ENCODE measurements at places on chromosomes 3 and 15. TPM values are rescaled to one million over a fixed set of nuclear protein-coding genes. Genes with fewer than 3 reads are reported as not detected.

Gene VEPH1
- 0.26 TPM for total RNA-seq

Gene PLCD1
- 2.4 TPM for total RNA-seq

Gene CACNA2D2
- total RNA-seq = 0.11 TPM

Gene TMCO5A
- total RNA-seq = not detected

Gene COMMD2
- 34.6 TPM for total RNA-seq

Gene TBC1D21
- not detected for total RNA-seq

Gene PEX11A
- total RNA-seq = 2.0 TPM

Gene VPS39
- total RNA-seq = 46.4 TPM

Gene LYZL4
- not detected for total RNA-seq

Gene CGNL1
- 0.10 TPM for total RNA-seq

Gene MTHFS
- 35.3 TPM for total RNA-seq

Gene C15orf39
- 128 TPM for total RNA-seq

Gene CHRM5
- not detected for total RNA-seq

Gene SH2D7
- 0.08 TPM for total RNA-seq

Gene GOLGA8J
- not detected for total RNA-seq

Gene PIK3R4
- 23.0 TPM for total RNA-seq

Gene ZNF501
- 2.0 TPM for total RNA-seq

Gene NOX5
- not detected for total RNA-seq

Gene LYSMD4
- total RNA-seq = 4.1 TPM

Gene FGD5
- total RNA-seq = 0.11 TPM

Gene PTH1R
- total RNA-seq = not detected

Gene FBXO40
- total RNA-seq = not detected

Gene GABRA5
- not detected for total RNA-seq

Gene RASSF1
- total RNA-seq = 30.9 TPM

Gene VIPR1
- total RNA-seq = 0.29 TPM

Gene LRRC34
- total RNA-seq = 1.5 TPM

Gene ZNF80
- total RNA-seq = not detected

Gene SERINC4
- 0.13 TPM for total RNA-seq

Gene MYD88
- total RNA-seq = 65.6 TPM

Gene FOXL2
- not detected for total RNA-seq

Gene CCDC33
- 4.1 TPM for total RNA-seq

Gene GCSAM
- total RNA-seq = 100 TPM

Gene BAHD1
- 21.8 TPM for total RNA-seq

Gene CALML4
- total RNA-seq = 4.8 TPM

Gene ISLR
- total RNA-seq = 1.7 TPM

Gene ITGB5
- 1.4 TPM for total RNA-seq

Gene CNTN6
- total RNA-seq = not detected

Gene ERICH6
- 0.40 TPM for total RNA-seq

All from GM12878 (cell line).